ENCODE measurements at places on chromosomes 5 and 9. TPM values are rescaled to one million over a fixed set of nuclear protein-coding genes. Genes with fewer than 3 reads are reported as not detected.
A peak's percentile ranks its signal among the peaks of the same experiment; 100 is the strongest.

DNA sequence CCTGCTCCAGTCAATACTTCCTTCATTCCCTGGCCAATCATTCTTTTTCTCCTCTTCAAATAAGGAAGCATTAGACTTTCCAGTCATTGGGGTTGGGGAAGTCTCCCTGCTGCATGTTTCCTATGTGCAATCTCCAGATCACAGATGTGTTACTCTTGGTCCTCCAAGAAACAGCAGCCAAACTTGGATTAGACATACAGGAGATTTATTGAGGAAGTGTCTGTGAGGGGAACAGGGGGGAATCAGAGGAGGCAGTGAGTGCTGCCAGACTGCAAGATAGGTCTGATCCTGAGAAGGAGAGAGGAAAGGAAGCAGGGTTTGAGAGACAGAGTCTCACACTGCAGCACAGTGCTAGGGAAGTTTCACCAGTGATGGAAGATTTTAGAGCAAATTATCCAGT lies 40.6 kb upstream of the SLIT3 start:
- no peak overlapping the region for H3K4me3 ChIP-seq
- peak overlapping the region; percentile 69 for H3K27ac ChIP-seq
- DNase-seq, result no peak
- no peaks in the 10 kb centered on the region for H3K27me3 ChIP-seq
- no peaks in the 10 kb centered on the region for H3K36me3 ChIP-seq

Gene ACTBL2
- polyA plus RNA-seq, result 0.99 TPM

- DNase-seq, result peak; percentile 42
- peak overlapping the region; percentile 50 for H3K27ac ChIP-seq
- H3K27me3 ChIP-seq, result no peaks in the 10 kb centered on the region
- no peak overlapping the region for H3K4me3 ChIP-seq
These were observed 145.4 kb upstream of the SHB start for GRCh38 chr9:38214432-38214831.

DNA sequence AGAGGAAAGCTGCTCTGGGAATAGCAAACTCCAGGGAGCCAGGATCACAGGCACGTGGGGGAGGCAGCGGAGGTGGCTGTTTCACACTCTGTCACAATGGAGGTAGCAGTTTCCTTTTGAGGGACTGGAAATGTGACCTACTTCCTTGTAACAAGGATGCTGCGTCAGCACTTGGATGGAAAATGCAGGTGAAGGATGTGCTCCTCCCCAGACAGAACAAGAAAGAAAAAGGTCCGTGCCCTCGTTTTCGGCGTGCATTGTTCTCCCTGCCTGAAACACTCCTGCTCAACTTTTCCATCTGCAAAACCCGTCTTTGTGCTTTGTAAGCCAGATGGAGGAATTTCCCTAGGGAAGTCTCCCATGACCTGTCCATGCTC lies 55.1 kb upstream of the SH3PXD2B start:
- no peak overlapping the region for H3K27ac ChIP-seq
- no peaks in the 10 kb centered on the region for H3K4me1 ChIP-seq
- no peak overlapping the region for H3K4me3 ChIP-seq
- H3K27me3 ChIP-seq, result no peaks in the 10 kb centered on the region
- no peak for DNase-seq

Gene PCDHB2
- polyA plus RNA-seq, result 1.6 TPM

Gene IQGAP2
- 2.6 TPM for polyA plus RNA-seq

DNA sequence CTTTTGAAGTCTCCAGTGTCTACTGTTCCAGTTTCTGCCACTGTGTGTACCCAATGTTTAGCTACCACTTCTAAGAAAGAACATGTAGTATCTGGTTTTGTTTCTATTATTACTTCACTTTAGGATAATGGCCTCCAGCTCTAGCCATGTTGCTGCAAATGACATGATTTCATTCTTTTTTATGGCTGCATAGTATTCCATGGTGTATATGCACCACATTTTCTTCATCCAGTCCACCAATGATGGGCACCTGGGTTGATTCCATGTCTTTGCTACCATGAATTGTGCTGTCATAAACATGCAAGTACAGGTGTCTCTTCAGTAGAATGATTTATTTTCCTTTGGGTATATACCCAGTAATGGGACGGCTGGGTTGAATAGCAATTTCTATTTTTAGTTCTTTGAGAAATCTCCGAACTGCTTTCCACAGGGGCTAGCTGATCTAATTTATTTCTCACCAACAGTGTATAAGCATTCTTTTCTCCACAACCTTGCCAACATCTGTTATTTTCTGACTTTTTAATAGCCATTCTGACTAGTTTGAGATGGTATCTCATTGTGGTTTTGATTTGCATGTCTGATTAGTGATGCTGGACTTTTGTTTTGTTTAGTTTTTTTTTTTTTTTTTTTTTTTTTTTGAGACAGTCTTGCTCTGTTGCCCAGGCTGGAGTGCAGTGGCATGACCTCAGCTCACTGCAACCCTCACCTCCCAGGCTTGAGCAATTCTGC lies 68.9 kb downstream of the WDR41 start:
- DNase-seq, result no peak
- H3K27me3 ChIP-seq, result no peaks in the 10 kb centered on the region
- no peak overlapping the region for H3K4me3 ChIP-seq
- H3K27ac ChIP-seq, result no peak overlapping the region

- no peaks in the 10 kb centered on the region for H3K27me3 ChIP-seq
- H3K27ac ChIP-seq, result no peak overlapping the region
- H3K4me1 ChIP-seq, result no peaks in the 10 kb centered on the region
- DNase-seq, result no peak
These were observed 62.4 kb upstream of the CTSL start for GRCh38 chr9:87663556-87663955.

- H3K27ac ChIP-seq, result no peak overlapping the region
- H3K4me1 ChIP-seq, result no peaks in the 10 kb centered on the region
- no peaks in the 10 kb centered on the region for H3K27me3 ChIP-seq
- no peaks in the 10 kb centered on the region for H3K36me3 ChIP-seq
These were observed 191.8 kb downstream of the SLF1 start for GRCh38 chr5:94810281-94810680.

Gene SH3TC2
- polyA plus RNA-seq, result 1.1 TPM
